ENCODE measurements at places on chromosomes 2 and 18.

DNA sequence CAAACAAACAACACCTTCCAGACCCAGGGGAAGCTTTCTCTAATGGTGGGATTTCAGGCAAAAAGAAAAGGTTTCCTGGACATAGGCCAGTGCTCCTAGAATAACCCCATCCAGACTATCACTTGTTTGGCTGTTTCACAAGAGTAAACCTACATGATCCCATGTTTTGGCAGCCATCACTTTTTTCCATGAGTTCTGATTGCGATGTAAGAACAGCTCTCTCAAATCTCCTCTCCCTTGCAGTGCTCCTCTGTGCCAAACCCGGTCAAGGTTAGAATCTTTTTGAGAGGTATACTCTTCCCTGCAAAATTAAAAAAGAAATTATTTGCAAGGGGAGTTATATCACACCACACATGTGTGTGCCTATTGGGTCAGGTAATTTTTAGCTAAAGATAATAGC is 11.9 kb downstream of the GRP start:
- H3K36me3 ChIP-seq, result no peaks in the 10 kb centered on the region
- no peaks in the 10 kb centered on the region for H3K27me3 ChIP-seq
- no peaks in the 10 kb centered on the region for H3K4me1 ChIP-seq
- H3K27ac ChIP-seq, result no peak overlapping the region
- H3K4me3 ChIP-seq, result no peak overlapping the region

- no peak overlapping the region for H3K27ac ChIP-seq
- no peaks in the 10 kb centered on the region for H3K27me3 ChIP-seq
- no peaks in the 10 kb centered on the region for H3K4me1 ChIP-seq
- H3K36me3 ChIP-seq, result no peaks in the 10 kb centered on the region
- no peak overlapping the region for H3K4me3 ChIP-seq
- DNase-seq, result no peak
Measured at GRCh38 chr2:30631051-30631671, 176.1 kb downstream of the CAPN13 start.

DNA sequence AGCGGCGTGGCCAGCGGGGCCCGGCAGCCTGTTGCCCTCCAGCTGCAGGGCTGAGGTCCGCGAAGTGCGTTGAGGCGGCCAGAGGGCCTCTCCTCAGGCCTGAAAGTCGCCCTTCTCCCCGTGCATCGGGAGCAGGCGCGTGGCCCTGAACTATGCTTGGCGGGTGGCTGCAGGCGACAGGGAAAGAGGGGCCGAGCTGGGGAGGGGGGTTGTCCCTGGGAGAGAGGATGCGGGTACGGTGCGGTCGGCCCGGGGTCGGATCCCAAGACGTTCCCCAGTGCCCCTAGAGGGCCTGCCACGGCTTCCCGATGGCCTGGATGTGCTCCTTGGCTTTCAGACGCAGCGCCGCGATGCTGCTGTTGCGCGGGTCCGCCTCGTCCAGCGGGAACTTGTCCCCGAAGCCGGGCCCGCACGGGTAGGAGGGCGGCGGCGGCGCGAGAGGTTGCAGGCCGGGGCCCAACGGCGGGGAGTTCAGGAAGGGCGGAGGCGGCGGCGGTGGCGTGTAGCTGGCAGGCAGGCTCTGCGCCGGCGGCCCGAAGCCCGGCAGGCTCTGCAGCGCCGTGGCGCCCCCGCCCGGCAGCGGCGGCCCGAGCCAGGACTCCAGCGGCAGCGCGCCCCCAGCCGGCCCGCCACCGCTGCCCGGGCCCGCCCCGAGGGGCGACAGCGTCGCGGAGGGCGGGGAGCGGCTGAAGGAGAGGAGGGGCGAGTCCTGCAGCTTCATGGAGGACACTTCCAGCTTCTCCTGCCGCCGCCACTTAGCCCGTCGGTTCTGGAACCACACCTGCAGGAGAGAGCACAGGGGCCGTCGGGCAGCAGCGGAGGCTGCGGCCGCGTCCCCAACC is 4.3 kb downstream of the RAX start:
- H3K4me1 ChIP-seq, result no peaks in the 10 kb centered on the region
- H3K27me3 ChIP-seq, result peaks cover 17% of the 10 kb centered on the region
- H3K27ac ChIP-seq, result no peak overlapping the region
- no peak for DNase-seq
- no peaks in the 10 kb centered on the region for H3K36me3 ChIP-seq
- peak overlapping the region; percentile 37 for H3K4me3 ChIP-seq

- H3K27ac ChIP-seq, result no peak overlapping the region
- no peaks in the 10 kb centered on the region for H3K36me3 ChIP-seq
- no peak overlapping the region for H3K4me3 ChIP-seq
- H3K4me1 ChIP-seq, result no peaks in the 10 kb centered on the region
Measured at GRCh38 chr18:38033282-38033681, 467.7 kb upstream of the CELF4 start.

GRCh38 chr2:85799215-85799956 is 45.6 kb downstream of the ATOH8 start:
- no peaks in the 10 kb centered on the region for H3K27me3 ChIP-seq
- no peak overlapping the region for H3K27ac ChIP-seq
- no peak overlapping the region for H3K4me3 ChIP-seq
- no peak for DNase-seq
- no peaks in the 10 kb centered on the region for H3K4me1 ChIP-seq

GRCh38 chr2:46383784-46384456 is 86.7 kb downstream of the EPAS1 start:
- H3K4me3 ChIP-seq, result no peak overlapping the region
- no peak overlapping the region for H3K27ac ChIP-seq
- no peaks in the 10 kb centered on the region for H3K4me1 ChIP-seq
- H3K27me3 ChIP-seq, result no peaks in the 10 kb centered on the region

GRCh38 chr2:215435280-215435869 is 493 bp downstream of the FN1 start:
- no peaks in the 10 kb centered on the region for H3K36me3 ChIP-seq
- H3K27me3 ChIP-seq, result peaks cover 39% of the 10 kb centered on the region
- DNase-seq, result no peak
- H3K27ac ChIP-seq, result no peak overlapping the region
- peaks cover 3% of the 10 kb centered on the region for H3K4me1 ChIP-seq

GRCh38 chr2:88857951-88858411 is 166.5 kb downstream of the RPIA start:
- no peak overlapping the region for H3K4me3 ChIP-seq
- no peak for DNase-seq
- no peak overlapping the region for H3K27ac ChIP-seq
- H3K27me3 ChIP-seq, result no peaks in the 10 kb centered on the region
- no peaks in the 10 kb centered on the region for H3K4me1 ChIP-seq

- no peak overlapping the region for H3K27ac ChIP-seq
- H3K36me3 ChIP-seq, result no peaks in the 10 kb centered on the region
- no peak for DNase-seq
Measured at GRCh38 chr2:172539767-172540166, 16.1 kb upstream of the PDK1 start.

GRCh38 chr2:73970850-73971471 is 13.7 kb upstream of the TET3 start:
- H3K36me3 ChIP-seq, result no peaks in the 10 kb centered on the region
- H3K27me3 ChIP-seq, result no peaks in the 10 kb centered on the region
- no peak overlapping the region for H3K4me3 ChIP-seq
- DNase-seq, result no peak

DNA sequence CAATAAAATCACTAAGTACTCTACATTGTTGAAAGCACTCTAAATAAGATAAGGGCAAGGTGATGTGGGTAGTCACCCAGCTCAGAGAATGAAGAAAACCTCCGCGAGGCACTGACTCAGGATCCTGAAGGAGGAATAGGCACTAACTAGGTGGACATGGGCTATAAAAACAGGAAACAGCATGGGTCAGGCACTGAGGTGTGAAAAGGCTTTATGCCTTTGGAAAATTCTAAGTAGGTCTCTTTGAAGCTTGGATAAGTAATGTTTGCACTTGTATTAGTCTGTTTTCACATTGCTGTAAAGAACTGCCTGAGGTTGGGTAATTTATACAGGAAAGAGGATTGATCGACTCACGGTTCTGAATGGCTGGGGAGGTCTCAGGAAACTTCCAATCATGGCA is 161.6 kb downstream of the EPHA4 start:
- DNase-seq, result no peak
- no peak overlapping the region for H3K27ac ChIP-seq
- no peak overlapping the region for H3K4me3 ChIP-seq
- H3K27me3 ChIP-seq, result no peaks in the 10 kb centered on the region
- H3K4me1 ChIP-seq, result no peaks in the 10 kb centered on the region
- H3K36me3 ChIP-seq, result no peaks in the 10 kb centered on the region

DNA sequence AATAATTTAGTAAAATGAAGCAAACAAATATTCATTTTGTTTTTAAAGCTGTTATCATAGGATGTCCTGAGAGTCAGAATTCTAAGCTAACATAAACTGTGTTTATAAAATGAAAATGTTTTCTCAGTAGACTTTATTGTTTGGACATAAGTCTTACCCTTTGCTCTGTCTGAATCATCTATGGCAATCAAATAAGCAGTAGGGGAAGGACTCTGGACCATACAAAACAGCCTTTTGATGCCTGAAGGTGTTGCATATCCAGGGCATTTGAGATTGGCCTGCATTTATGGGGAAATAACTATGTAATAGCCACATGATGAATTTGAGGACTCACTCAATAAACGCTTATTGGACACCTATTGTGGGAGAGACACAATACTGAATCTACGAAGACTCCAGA is 123.0 kb upstream of the ATP5MC3 start:
- H3K27me3 ChIP-seq, result peaks cover 8% of the 10 kb centered on the region
- DNase-seq, result no peak
- no peak overlapping the region for H3K27ac ChIP-seq
- no peaks in the 10 kb centered on the region for H3K4me1 ChIP-seq
- H3K36me3 ChIP-seq, result no peaks in the 10 kb centered on the region
- H3K4me3 ChIP-seq, result no peak overlapping the region

DNA sequence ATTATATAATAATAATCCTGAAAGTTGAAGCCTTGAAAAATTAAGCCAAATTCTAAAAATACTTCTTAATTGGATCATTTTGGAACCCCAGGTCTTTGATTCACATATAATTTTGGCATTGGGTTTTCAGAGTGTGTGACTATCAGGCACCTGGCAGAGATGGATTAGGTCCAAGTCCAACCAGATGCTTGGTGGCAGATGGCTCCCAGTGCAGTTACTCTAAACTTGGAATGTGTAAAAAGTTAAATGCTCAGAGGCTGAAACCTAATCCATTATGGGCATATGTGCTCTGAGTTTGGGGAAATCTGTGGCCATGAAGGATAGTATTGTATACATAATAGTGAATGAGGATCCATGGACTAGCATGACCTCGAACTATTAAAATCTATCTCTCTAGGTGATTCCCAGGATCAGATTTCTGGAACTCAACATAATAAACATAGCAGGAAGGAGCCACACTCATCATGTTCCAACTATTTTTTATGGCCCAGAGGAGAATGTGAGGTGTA is 333.0 kb downstream of the RPRM start:
- DNase-seq, result no peak
- no peak overlapping the region for H3K4me3 ChIP-seq
- H3K36me3 ChIP-seq, result no peaks in the 10 kb centered on the region
- H3K4me1 ChIP-seq, result no peaks in the 10 kb centered on the region

GRCh38 chr18:13247506-13247905 is 28.9 kb downstream of the LDLRAD4 start:
- no peaks in the 10 kb centered on the region for H3K36me3 ChIP-seq
- H3K27me3 ChIP-seq, result no peaks in the 10 kb centered on the region
- H3K4me1 ChIP-seq, result no peaks in the 10 kb centered on the region
- no peak for DNase-seq

- H3K4me1 ChIP-seq, result no peaks in the 10 kb centered on the region
- H3K27me3 ChIP-seq, result no peaks in the 10 kb centered on the region
- no peak overlapping the region for H3K27ac ChIP-seq
Measured at GRCh38 chr2:215866606-215867005, 146.7 kb downstream of the MREG start.

DNA sequence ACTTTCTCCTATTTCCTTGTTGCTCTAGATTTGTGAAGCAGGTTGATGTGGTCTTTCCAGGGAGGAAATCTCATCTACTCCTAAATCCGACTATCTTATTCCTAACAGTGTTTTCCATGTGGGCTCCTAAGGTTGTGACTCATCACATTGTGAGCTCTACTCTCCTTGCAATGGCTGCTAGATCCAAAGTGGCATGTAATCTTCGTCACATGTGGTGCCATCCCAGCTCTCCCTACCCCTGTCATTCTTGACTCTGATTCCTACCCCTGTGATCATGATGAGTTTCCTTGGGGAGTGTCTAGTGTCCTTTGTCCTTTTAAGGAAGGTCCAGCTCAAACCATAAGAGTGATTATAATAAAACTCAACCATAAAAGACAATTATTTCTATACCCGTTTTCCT is 47.3 kb upstream of the GULP1 start:
- H3K27me3 ChIP-seq, result no peaks in the 10 kb centered on the region
- H3K36me3 ChIP-seq, result no peaks in the 10 kb centered on the region
- no peak overlapping the region for H3K27ac ChIP-seq
- H3K4me3 ChIP-seq, result no peak overlapping the region
- no peak for DNase-seq
